ENCODE measurements at places on chromosomes 5 and 9.

GRCh38 chr5:91135475-91136248 is 247.5 kb downstream of the ARRDC3 start:
- no peak for DNase-seq

GRCh38 chr9:114774524-114774923 is 31.3 kb downstream of the TNFSF15 start:
- DNase-seq = no peak

DNA sequence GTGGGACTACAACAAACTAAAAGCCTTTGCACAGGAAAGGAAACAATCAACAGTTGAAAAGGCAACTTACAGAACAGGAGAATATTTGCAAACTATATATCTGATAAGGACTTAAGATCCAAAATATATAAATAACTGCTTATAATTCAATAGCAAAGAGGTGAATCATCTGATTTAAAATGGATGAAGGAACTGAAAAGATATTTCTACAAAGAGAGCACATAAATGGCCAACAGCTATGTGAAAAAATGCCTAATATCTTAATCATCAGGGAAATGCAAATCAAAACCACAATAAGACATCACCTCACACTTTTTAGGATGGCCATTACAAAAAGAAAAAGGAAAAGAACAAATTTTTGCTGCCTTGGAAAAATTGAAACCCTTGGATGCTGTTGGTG is 100.4 kb downstream of the LURAP1L start:
- peak; percentile 49 for DNase-seq

DNA sequence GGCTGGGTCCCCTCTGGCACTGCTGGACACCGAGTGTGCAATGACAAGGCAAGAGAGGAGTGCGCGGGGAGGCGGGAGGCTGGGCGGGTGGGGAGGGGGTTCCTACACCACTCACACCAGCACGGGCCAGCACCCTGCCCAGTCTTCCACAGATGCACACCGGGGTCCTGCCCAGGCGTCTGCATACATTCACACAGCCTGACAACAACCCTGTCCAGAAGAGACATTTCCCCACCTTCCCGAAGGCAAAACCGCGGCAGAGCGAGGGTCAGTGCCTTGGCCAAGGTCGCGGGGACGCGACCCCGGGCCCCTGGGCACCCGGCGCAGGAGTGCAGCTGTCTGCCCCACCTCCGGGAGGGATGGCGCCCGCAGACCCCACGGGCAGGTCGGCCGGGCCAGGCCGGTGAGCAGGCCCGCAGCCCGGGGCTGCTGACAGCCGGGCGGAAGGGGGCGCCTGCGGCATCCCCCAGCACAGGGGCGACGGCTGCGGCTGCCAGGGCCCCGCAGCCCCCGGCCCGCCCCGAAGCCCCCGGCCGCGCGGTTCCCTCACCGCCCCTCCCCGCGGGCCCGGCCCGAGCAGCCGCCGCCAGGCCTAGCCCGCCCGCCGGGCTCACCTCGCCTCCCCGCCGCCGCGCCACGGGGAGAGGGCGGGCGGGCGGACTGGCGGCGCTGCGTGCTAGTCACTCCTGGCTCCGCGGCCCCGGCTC is 496 bp downstream of the MAPK9 start:
- DNase-seq = no peak

DNA sequence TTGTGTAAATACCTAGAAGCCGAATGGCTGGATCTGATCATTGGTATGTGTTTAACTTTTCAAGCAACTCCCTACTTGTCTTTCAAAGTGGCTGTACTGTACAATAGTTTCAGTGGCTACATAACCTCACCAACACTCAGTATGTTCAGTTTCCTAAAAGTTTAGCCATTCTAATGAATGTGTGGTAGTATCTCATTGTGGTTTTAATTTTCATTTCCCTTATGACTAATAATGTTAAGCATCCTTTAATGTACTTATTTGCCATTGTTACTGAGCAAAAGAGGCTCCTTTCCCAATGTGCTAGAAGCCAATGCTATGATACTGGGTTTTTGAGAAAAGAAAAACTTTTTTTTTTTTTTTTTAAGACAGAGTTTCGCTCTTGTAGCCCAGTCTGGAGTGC is 27.8 kb upstream of the ALDOB start:
- DNase-seq = peak; percentile 71

DNA sequence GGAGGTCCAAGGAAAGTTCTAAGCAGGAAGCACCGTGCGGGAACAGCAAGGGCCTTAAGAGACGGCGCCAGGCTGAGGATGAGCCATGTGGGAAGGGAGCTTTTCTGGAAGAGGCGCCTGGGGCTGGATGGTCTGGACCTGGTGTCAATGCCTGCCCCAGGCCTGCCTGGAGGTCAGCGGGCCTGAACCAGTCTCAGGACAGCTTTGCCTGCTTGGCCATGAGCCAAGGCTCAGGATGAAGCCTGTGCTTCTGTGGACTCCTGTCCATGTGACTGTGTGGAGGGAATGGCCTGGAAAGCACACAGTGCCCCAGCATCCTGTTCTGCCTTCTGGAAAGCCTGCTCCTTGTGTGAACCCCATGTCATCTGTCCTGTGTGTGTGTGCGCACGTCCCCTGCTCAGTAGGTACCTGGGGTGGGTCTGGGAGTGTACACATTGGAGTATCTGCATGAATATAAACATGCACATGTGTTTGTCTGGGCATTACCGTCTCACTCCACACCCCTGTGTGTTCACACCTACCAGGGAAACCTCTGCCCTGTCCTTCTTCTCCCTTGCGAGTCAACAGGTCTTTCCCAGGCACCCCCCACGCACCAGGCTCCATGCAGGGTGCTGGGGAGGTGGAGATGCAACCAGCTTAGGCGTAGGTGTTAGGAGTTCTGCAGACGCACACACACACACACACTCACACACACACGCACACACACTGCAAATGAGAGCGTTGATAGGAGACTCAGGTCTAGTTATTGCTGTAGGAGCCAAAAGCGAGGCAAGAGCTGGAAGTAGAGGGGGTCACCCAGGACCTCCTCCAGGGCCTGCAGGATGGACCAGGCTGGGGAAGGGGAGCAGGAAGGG is 24.8 kb downstream of the DAB2IP start:
- no peak for DNase-seq

GRCh38 chr5:36217988-36218387 is 23.7 kb downstream of the NADK2 start:
- no peak for DNase-seq

GRCh38 chr9:135968083-135968476 is 6.9 kb upstream of the UBAC1 start:
- DNase-seq = no peak

DNA sequence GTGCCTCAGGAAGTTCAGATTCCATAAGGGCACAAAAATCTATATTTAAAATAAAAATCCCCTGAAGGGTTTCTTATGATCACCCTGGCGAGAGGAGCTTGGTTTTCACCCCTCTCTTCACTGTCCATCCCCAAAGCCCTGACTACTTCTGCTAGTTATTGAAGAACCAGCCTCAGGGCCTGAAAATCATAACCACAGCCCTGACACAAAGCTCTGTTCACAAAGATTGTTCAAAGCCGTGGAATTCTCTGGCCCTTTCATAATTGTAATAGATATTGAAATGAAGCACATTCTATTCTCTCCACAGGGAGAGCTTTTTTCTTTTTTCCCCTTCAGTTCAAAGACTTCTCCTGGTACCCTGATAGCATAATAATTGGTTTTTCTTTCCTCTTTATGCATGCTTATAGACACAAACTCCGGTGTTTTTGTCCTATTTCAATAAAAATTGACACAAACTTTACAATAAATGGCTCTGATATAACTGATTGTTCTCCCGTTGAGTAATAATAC is 343.8 kb downstream of the CAAP1 start:
- DNase-seq = no peak

DNA sequence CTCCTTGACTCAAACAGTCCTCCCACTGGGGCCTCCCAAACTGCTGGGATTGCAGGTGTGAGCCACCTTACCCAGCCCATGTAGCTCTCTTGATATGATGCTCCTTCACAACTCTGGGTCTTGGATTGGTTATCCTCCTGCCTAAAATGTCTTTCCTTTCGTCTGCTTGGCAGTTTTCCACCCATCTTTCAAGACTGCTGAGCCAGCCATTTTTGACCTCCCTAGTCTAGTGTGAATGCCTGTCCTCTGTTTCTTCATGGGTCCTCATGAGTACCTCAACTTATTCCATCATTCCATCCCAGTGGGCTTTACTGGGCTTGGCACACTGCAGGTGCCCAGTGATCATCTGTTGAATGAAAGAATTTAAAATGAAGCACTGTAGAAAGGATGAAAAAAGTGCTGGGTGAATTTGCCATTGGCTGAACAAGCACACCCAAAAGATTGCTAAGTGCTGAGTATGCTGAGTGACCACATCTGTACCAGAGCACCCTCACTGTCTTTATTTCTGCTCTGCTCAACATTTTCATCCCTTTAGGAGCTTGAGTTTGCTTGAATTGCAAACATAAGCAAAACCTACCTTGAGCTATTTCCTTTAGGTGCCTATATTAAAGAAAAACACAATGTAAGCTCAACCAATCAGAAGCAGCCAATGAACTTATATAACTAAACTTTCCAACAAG is 84.8 kb upstream of the FAM169A start:
- peak; percentile 13 for DNase-seq

- DNase-seq = no peak
Observed at GRCh38 chr5:150731669-150732242, 27.1 kb downstream of the DCTN4 start.

GRCh38 chr5:59584858-59585846 is 308.4 kb downstream of the PDE4D start:
- no peak for DNase-seq

DNA sequence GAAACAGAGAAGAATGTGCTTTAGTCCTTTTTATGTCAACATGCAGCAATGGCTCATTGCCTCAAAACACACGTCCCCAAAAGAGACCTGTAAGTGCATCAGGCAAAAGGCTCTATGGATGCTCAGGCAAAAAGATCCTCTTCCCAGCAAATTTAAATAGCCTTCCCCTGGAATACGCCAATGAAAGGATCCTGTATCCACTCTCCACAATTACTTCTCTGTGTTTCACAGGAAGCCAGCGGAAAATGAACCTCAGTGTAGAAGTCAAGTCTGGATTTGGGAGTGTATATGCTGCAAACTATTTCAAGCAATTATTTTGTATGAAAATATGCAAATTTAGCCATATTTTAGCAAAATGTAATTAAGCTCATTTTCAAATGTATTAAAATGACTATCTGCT is 217.9 kb downstream of the EPB41L4A start:
- DNase-seq = no peak

- DNase-seq = no peak
Observed at GRCh38 chr9:121261107-121261460, 6.9 kb upstream of the GSN start.

GRCh38 chr5:2537378-2538145 is 213.9 kb downstream of the IRX2 start:
- DNase-seq = no peak

DNA sequence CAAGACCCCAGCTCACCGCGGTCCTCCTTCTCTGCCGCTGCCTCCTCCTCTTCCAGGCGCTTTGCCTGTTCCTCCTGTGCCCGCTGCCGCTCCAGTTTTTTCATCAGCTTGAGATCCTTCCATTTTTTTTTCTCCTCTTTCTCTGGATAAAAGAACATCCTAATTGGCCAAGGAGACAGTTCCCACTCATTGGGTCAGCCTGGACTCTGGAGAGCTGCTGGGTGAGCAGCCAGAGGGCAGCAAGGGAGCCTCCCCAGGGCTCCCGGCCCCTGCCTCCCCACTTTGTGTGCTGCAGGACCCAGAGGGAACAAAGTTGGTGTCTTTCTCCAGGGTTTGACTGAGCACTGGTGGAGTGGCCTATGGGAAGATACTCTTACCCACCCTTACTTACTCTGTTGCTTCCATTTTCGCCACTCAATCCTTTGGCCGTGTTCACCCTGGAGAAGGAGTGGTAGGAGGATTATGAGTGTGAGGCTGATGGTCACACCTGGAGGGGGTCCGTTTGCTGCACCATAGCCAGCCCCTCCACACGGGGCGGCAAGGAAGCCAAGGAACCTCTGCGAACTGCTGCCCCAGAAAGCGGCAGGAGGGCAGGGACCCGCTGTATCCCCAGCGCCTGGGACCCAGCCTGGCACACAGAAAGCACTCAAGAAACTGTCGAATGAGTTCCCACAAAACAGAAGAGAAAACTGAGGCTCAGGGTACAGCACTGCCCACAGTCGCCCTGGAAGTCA is 708 bp downstream of the SPOUT1 start:
- DNase-seq = no peak

GRCh38 chr5:119361594-119362125 is 5.8 kb downstream of the TNFAIP8 start:
- no peak for DNase-seq

GRCh38 chr5:131539251-131539650 is 95.8 kb downstream of the RAPGEF6 start:
- DNase-seq = no peak

DNA sequence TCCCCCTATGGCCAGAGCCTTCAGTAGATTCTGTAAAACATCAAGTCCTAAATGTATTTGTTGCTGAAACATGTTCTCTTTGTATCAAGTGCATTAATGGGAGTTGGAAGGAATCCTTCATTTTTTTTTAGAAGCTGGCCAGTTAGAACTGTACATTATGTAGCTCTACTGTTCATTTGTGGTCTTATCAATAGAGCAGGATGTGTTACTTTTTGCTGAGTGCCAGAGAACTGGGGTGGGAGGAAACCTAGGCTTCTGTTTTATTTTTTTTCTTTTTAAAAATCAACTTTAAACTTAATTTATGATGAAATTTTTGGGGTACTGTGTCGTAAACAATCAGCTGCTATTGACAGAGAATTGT is 5.1 kb downstream of the PIP5K1B start:
- no peak for DNase-seq

DNA sequence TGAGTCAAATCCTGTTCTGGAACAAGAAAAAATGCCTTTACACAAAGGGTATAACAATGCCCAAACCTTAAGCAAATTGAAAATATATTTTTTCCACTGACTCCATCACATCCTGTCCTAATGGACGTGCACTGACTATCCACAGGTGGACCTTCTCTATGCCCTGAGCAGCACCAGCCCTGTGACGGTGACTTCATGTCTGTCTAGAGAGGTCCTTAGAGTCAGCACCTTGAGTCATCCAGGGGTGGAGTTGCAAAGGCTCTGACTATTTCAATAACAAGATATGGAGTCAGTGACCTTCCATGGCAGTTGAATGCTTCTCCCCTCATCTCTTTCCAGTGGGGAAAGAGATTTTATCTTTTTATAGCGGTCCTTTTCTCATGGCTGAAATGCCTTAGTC is 78.0 kb downstream of the YIPF5 start:
- DNase-seq = no peak

DNA sequence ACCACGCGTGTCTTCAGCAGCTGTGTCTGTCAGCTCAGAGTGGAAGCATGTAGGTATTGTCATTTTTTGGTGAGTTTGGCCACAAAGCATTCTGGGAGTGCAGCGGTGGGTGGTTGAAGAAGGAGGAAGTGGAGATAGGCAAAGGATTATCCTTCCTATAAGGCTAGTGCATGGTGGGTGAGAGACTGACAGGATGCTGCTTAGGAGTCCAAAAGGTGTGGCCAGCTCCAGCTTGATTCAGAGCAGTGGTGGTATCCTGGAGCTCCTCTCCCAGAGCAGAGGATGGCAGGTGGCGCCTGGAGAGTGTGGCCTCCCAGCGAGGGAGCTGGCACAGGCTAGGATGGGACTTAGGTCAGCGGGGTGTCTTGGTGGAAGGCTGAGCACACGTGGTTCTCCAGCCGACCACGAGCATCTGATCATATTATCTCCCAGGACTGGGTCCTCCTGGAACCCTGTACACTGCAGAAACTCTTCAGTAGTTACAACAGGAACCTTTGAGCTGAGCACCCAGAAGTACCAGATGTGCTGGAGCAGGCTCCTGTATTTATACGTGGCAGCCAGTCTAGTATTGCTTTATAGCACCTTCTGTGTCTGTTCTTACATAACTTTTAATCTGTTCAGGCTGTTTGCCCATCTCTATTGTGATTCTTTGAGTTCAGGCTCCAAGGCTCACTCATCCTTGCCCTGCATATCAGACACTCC is 29.6 kb downstream of the MAML1 start:
- DNase-seq = peak; percentile 51

GRCh38 chr9:76369583-76369982 is 24.6 kb downstream of the RFK start:
- peak; percentile 68 for DNase-seq
